ENCODE measurements at places on chromosomes 2 and 18.

DNA sequence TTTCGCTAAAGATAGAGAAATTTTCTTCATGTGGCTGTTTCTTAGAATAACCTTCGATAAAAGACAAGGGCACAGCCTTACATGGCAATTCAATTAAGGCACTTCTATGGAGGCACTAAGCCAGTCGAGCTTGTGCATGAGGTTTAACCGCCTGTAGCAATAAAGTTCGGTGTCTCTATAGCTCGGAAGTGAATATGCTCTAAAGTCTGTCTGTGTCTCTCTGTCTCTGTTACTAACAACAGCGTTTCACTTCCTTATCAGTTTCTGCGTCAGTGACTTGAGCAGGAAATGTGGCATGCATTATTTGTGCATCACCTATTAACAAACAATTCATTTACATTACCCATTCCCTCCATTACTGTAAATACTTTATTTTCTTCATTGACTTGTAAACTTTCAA is 365.1 kb upstream of the NETO1 start:
- no peak for DNase-seq

DNA sequence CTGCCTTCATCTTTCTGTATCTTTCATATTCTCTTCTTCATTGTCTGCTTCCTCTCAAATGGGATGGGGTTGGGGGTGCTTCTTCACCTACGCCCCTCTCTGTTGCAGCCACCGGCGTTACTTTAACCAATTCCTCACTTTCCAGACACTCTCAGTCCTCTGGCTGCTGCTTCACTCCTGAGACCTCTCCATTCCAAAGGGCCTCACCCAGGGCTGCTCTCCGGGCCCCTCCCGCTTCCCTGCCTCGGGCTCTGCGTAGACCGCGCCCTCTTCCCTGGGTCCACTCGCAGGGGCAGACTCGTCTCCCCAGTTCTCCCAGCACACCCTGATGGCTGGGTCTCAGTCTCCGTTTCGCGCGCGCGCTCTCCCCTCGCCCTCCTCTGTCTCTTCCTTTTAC is 926 bp downstream of the SERPINB8 start:
- DNase-seq: no peak

GRCh38 chr2:143729296-143729814 is 600.1 kb downstream of the ARHGAP15 start:
- DNase-seq: no peak

- no peak for DNase-seq
These were observed 240.1 kb upstream of the NXPH2 start for GRCh38 chr2:139020287-139020686.

- DNase-seq: no peak
These were observed 29.4 kb downstream of the SPRED2 start for GRCh38 chr2:65402780-65403528.

DNA sequence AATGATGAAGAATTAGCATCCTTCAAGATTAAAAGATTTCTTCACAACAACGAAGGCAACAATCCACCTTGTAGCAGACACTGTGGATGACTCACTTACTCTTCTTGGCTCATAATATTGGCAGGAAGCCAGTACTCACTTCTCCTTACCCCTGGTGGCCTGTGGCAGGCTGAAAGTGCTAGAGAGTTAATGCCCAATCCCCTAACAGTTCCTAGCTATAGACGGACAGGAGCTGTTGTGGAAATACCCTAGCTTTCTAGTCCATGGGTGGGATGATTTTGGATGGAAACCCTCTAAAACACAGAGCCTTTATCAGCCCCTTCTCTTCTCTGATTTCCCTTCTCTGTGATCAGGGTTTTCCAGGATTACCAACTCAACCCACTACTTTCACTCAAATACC is 128.6 kb upstream of the NYAP2 start:
- peak; percentile 13 for DNase-seq

DNA sequence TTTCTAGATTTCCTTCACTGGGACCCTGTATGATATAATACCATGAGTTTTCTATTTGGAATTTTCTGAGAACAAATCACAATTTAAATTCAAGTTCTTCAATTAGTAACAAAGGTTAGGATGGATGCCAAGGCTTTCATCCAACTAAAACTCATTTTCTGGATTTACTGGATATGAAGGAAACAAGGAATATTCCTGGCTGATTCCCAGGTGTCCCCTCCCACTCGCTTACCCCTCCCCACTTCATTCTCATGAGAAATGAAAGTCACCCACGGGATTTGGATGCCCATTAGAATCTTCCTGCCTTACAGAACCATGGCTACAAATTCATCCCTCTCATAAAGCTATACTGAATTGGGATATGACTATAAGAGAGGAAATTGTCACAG is 40.0 kb downstream of the RNU4ATAC start:
- no peak for DNase-seq

DNA sequence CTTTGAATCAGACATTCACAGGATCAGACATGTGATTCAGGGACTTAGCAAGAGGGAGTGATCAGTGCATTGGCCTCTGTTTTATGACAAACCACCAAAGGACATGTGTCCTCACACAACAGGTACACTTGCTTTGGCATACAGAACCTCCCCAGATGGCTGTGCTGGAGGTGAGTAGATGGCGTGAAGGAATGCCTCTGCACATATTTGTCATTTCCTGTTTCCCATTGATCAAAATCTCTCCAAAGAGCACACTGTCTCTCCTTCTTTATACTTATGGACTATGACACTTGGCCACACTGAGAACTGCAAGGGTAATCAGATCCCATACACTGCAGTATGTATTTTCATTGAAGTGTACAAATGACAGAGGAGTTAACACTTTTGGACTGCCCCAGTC is 927.6 kb downstream of the TSN start:
- DNase-seq: no peak

- DNase-seq: no peak
These were observed 347.6 kb upstream of the VRK2 start for GRCh38 chr2:57698935-57699449.

DNA sequence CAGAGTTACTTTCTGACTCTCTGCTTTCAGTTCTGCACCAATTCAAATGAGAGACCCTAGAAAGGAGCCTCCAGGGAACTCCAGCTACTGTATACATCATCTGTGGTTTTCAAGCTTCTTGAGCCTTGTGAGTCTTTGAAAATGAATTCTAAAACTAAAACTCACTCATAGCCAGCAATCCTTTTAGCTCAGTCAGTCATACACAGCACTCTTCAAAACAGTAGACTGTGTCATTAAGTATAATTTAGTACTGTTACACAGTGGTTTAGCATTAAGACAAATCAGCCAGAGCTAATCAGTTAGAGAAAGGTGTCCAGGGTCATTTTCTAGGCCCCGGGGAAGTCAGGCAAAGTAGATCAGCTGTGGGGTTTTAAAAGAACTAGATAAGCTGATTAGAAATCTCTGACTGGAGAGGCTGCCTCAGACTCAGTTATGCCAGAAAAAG is 322.1 kb upstream of the THUMPD2 start:
- no peak for DNase-seq

DNA sequence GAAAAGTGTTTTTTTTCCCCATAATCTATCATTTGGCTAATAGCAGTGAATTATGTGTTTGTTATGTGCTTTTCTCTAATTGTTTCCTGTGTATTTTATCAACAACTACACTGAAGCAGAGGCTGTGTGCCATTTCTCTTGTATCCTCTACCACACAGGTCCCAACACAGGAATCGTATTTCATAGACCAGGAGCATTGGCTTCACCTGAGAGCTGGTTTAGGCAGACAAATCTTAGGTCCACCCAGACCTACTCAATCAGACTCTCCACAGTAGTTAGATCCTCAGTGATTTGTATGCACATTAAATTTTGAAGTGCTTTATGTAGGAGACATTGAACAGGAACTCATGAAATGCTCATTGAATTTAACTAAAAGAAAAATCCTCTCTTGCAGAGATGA is 109.2 kb downstream of the FSHR start:
- no peak for DNase-seq

DNA sequence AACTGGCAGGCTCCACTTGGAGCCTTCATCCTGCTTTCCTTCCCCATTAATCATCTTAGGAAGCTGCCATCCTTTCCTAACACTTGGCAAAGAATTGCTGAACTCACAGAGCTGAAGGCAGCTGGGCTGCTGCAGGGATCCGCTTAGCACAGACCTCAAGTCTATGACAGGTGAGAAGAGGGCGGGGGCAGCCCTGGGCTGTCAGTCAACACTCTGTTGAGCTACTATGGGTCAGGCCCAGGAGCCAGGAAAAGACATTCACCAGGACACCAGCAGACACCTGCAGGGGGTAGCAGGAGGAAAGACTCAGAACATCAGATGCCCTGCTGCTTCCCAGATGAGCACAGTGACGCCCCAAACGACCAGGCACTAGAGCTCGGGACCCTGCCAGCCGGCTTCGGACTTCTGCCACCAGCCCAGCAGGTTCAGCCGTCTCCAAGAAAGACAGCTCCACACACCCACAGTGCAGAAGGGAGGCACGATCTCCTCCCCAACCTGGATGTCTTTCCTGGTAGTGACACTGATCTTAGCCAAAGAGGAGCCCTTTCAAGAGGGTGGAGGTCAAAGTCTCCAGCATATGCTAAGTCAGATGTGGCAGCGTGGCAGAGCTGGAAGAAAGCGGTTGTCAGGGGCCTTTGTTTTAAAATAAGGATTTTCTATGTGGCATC is 55.2 kb downstream of the SNORC start:
- no peak for DNase-seq

- no peak for DNase-seq
These were observed 11.2 kb downstream of the ASPRV1 start for GRCh38 chr2:69950241-69950640.

- no peak for DNase-seq
These were observed 273.1 kb downstream of the TSN start for GRCh38 chr2:122028371-122029100.

DNA sequence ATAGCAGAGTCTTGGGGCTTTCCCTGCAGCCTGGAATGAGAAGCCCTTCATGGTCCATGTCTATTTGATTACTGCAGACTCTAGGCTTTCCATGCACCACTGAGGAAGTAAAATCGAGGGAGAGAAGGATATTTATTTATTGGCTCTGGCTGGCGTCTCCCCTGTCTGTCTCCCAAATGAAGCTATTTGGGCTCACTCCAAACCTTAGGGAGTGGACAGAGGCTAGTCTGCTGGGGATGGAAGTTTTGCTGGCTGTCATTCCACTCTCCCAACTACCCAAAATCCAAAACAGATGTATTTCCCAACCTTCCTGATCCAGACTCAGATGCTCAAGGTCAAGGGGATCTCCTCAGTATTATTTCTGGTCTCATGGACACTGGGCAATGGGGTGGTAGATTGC is 33.7 kb downstream of the TMEM17 start:
- DNase-seq: no peak

GRCh38 chr18:8769509-8770095 is 64.2 kb downstream of the MTCL1 start:
- DNase-seq: no peak

DNA sequence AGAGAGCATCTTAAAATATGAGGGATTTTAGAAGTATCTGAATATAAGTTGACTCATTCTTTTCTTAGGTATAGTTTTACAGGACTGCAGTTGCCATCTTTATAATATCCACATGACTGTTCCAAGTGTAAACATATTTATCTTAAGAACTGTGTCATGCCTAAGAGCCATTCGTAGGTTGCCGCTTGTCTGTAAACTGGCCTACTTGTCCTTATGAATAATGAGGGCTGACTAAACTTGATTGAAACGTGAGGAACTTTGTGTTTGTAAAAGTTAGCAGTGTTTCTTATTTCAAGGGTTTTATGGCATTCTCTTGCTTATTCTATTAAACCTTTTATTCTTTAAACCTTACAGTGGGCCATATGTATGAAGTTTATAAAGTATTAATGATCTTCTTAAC is 99.6 kb downstream of the MAP3K20 start:
- no peak for DNase-seq

DNA sequence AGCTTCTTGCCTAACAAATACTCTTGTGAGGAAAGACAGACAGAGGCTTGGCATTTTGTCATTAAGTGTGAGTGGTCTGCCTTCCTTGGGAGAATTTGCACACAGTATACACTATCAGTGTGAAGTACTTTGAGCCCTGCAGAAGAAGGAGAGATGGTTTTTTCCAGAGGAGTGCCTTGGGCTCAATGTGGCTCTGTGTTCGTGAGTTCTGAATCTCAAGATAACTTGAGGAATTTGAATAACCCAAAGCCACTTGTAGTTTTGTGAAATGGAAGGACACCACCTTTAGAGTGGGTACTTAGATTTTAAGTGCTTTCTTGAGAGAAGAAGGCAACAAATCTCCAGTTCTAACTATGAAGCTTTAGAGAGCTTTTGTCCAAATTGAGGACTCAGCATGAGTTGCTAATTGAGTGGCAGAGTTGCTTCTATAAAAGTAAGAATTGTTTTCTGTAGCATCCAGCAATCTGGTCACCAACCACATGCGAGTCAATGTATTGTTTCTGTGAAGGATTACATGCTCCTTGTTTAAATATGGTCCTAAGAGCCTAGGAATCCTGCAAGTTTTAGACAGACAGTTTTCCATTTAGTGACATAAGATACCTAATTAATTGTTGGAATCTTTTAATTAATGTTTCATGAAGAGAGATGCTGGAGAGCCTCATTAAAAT is 68.3 kb downstream of the BABAM2 start:
- DNase-seq: no peak

GRCh38 chr2:231250698-231251097 is 52.3 kb downstream of the ARMC9 start:
- no peak for DNase-seq

DNA sequence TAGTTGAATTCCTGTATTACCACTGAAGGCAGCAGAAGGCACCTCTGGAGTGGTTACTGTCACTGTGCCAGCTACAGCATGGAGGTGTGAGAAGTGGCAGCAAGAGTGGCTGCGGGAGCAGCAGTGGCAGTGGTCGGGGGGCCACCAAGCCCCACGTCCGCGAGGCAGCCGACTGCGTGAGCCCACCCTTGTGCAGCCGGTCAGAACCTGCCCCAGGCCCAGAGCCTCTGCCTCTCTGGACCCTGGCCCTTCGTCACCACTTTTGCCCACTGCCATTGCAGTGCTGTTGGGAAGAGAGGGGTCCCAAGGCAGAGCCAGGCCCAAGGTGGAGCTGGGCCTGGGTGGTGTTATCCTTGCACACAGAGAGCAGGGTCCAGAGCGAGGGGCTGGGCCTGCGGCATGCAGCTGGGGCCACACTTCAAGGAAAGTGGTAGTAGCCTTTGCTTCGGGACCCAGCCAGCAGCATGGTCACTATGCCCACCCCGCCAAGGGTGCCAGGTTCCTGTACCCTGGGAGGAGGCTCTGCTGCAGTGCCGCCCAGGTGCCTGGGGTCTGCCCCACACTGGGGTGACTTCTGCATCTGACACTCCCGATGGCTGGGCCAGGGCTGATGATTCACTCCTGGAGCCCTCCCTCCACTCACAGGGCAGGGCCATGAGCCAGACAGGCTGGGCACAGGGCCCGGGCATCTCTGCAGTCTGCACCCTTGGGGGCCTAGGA is 450.1 kb upstream of the LRATD1 start:
- DNase-seq: no peak

- no peak for DNase-seq
These were observed 2.4 kb downstream of the MRPL33 start for GRCh38 chr2:27773959-27774358.
